Activated T-cell treated with anti-CD3 and anti-CD28 coated beads for 24 hours (primary cell): ENCODE measurements at places on chromosomes 16 and 17.

GRCh38 chr17:46063241-46063640 is 64.2 kb downstream of the STH start:
- DNase-seq = no peak

- no peak for DNase-seq
Observed at GRCh38 chr16:8199390-8199789, 390.9 kb downstream of the TMEM114 start.

DNA sequence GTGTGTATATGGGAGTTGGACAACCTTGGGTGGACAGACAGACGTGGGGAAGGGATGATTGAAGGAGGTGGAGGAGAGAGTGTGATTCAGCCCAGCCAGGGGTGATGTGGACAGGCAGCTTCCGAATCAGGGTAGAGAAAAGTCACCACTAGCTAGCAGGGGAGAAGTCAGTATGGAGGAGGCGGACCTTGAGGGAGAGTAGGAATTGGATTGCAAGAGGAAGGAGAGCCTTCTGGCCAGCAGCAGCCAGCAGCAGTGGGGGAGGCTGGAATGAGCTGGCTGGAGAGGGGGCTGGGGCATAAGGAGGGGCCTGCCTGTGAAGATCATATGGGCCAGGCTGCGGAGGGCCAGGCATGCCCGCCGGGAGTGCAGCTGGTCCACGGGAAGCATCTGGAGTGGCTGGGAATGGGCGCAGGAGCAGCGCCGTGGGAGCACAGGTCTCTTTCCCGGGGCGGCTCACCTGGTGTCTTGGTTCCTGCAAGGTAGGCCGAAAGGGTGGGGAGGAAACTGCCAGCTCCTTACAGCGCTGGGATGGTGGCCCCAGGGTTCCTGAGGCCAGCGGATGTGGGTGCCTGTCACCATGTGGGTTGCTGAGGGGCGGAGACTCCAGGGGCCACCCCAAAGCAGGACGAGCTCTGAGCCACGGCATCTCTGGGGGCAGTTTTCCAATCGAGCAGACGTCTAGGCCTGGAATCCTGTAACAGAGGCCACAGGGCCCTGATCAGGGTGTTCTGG is 235.3 kb downstream of the SEC14L1 start:
- DNase-seq = peak; percentile 70

DNA sequence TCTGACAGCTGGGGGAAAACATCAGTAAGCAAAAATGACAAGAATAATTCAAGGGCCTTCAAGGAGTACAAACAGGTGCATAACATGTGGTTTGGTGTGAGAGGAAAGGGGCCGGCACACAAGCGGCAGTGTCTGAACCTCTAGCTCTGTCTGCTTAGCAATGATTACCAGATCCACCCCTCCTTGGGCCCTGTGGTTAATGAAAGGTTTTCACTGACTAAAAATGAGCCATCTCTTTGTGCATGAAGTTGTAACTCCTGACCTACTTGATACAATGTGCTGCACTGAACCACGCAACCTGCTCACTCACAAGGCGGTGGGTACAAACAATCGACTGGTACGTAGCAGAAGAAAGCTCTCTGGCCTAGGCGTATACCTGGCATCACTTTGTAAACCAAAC is 15.1 kb downstream of the FAM117A start:
- peak; percentile 52 for DNase-seq

- DNase-seq = no peak
Observed at GRCh38 chr17:546456-546855, 168.2 kb downstream of the VPS53 start.

DNA sequence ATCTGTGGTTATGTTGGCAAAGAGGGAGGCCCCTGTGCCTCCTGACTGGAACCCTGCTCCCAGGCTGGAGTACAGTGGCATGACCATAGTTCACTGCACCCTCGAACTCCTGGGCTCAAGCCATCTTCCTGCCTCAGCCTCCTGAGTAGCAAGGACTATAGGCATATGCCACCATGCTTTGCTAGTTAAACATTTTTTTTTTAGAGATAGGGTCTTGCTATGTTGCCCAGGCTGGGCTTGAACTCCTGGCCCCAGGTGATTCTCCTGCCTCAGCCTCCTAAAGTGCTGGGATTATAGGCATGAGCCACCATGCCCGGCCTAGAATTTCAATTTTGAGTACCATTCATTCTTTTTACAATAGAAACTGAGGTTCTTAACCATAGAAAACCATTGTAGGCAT is 21.2 kb upstream of the ITGB3 start:
- DNase-seq = no peak

- DNase-seq = no peak
Observed at GRCh38 chr17:75945211-75945610, 4.4 kb upstream of the FBF1 start.

GRCh38 chr17:33016920-33017319 is 25.3 kb downstream of the SPACA3 start:
- DNase-seq = no peak

DNA sequence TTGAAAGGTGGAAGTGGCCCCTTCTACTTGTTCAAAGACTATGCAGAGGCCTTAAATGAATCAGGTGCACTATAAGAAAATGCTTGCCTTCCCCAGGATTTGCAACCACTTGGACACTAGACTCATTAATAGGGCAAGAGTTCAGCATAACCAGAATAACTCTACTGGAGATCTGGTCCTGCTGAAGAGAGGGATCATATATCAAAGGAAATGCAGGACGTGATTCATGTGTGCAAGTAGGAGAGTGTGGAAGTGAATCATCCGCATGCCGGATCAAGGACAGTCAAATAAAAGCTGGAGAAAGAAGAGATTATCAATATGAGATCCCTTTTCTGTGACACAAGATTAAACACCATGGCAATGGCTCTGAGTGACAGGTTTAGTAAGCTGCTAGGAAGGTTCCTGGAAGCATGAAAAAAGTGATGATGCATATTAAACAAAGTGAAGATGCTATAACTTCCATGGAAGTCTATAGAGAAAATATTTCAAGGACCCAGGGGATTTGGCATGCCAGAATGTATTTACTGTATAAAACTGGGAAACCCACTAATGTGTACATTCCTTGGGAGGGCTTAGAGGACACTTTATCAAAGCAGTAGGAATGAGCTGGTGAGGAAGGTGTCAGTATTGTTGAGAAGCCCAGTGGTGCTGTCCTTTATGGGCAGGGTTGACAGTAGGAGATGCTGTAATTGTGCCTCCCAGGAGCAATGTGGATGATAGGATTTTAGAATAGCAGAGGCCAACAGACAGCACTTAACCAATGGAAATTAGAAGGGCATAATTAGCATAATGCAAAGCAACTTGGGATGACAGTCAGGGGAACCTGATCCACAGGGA is 133.1 kb downstream of the ABCA8 start:
- no peak for DNase-seq
